ENCODE measurements at places on chromosomes 11 and 22. TPM values are rescaled to one million over a fixed set of nuclear protein-coding genes. Genes with fewer than 3 reads are reported as not detected.

The MUC15 gene
- not detected for polyA plus RNA-seq

The SNX32 gene
- polyA plus RNA-seq: 1.5 TPM

The WNT7B gene
- not detected for polyA plus RNA-seq

The PRR14L gene
- 10.2 TPM for polyA plus RNA-seq

The DMC1 gene
- polyA plus RNA-seq: not detected

The SCGB1A1 gene
- polyA plus RNA-seq: 11.4 TPM

The OR4A16 gene
- polyA plus RNA-seq: not detected

The ANO3 gene
- not detected for polyA plus RNA-seq

The ZNF214 gene
- polyA plus RNA-seq: 1.2 TPM

The ARVCF gene
- 3.9 TPM for polyA plus RNA-seq

The PICK1 gene
- 25.4 TPM for polyA plus RNA-seq

The OR2AG2 gene
- polyA plus RNA-seq: not detected

The KRTAP5-9 gene
- polyA plus RNA-seq: 0.52 TPM

The PLA2G3 gene
- polyA plus RNA-seq: not detected

The ANO1 gene
- polyA plus RNA-seq: 3.0 TPM

The ME3 gene
- 7.8 TPM for polyA plus RNA-seq

The SPDYC gene
- not detected for polyA plus RNA-seq

The OR52A1 gene
- not detected for polyA plus RNA-seq

The ACR gene
- not detected for polyA plus RNA-seq

The PHETA2 gene
- polyA plus RNA-seq: 17.4 TPM

The OR52E8 gene
- not detected for polyA plus RNA-seq

The OR6T1 gene
- not detected for polyA plus RNA-seq

The HBG2 gene
- not detected for polyA plus RNA-seq

The APOBEC3H gene
- polyA plus RNA-seq: 1.5 TPM

The LYVE1 gene
- polyA plus RNA-seq: 21.3 TPM

The LINC01488 gene
- not detected for polyA plus RNA-seq

The USH1C gene
- 83.3 TPM for polyA plus RNA-seq

The NRGN gene
- 1.8 TPM for polyA plus RNA-seq

The OR8D1 gene
- not detected for polyA plus RNA-seq

The DEUP1 gene
- 0.03 TPM for polyA plus RNA-seq

The OR52I1 gene
- not detected for polyA plus RNA-seq

The BCO2 gene
- not detected for polyA plus RNA-seq

The SLC22A25 gene
- not detected for polyA plus RNA-seq

The C1QTNF4 gene
- polyA plus RNA-seq: not detected

The MYO18B gene
- polyA plus RNA-seq: 0.13 TPM

The KRTAP5-1 gene
- not detected for polyA plus RNA-seq

The TMEM86A gene
- 2.3 TPM for polyA plus RNA-seq

The SPI1 gene
- 27.1 TPM for polyA plus RNA-seq

The PLAAT5 gene
- polyA plus RNA-seq: 1.2 TPM

The C22orf15 gene
- 0.45 TPM for polyA plus RNA-seq

The PTGDR2 gene
- 1.4 TPM for polyA plus RNA-seq

The PKDREJ gene
- polyA plus RNA-seq: under 0.01 TPM

The TCIRG1 gene
- 23.6 TPM for polyA plus RNA-seq

The FXYD2 gene
- polyA plus RNA-seq: not detected

The DBX1 gene
- not detected for polyA plus RNA-seq

The PATE4 gene
- polyA plus RNA-seq: not detected

The SUSD2 gene
- not detected for polyA plus RNA-seq
